ENCODE measurements at places on chromosomes 7 and 10.

GRCh38 chr7:78427209-78427608 is 628.6 kb downstream of the PHTF2 start:
- DNase-seq: no peak

GRCh38 chr10:3034616-3035015 is 32.7 kb upstream of the PFKP start:
- no peak for DNase-seq

DNA sequence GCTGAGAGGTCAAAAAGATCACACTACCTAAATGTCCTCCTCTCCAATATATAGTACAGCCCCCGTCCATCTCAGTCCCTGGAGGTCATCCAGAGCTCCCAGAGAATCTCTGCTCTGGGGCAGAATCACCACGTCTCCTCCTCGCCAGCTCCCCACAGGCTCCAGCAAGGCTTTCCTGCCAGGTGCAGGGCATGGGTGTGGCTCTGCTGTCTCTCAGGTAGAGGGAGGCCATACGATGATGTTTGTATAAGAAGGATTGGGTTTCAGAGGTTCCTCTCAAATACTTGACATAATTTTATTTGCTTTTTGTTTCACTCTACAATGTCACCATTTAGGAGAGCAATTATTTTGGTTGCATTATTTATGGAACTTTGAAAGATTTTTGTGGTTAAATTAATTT is 98.3 kb upstream of the PRSS58 start:
- DNase-seq: no peak

DNA sequence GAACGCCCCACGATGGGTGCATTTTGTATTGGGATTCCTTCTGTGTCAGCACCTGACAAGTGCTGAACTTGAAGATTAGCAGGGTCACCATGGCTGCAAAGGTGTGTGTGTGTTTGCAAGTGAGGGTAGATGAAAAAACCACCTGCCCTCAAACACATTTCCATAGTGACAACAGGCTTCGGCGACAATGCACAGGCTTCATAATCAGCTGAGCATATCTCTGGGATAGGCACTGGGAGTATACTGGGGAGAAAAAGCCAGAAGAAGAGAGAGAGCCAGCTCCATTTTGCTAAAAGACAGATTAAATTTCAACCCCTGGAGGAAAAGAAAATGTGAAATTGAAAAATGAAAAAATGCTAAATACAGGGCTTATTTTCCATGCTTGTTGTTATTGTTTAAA is 656.1 kb downstream of the INHBA start:
- no peak for DNase-seq

DNA sequence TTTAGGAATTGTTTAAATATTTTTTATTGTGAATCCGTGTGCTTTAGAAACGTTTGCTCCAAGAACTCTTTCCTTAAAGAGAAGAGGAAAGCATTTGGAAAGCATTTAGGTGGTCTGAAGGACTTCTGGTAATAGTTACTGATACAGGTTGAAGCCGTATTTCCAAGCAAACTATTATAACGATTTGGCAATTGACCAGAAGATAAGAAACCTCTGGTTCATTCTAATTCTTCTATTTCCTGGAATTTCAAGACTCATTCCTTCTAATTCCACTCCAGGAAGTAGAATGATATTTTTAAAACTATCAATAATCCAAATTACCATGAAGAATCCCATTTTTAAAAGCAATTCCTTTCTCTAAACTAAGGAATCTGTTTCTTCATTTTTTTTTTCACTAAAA is 158.9 kb upstream of the AGR3 start:
- DNase-seq: no peak
